Activated CD8-positive, alpha-beta T cell treated with anti-CD3 and anti-CD28 coated beads for 36 hours (primary cell): ENCODE measurements at places on chromosomes 4 and X. TPM values are rescaled to one million over a fixed set of nuclear protein-coding genes. Genes with fewer than 3 reads are reported as not detected.
A peak's percentile ranks its signal among the peaks of the same experiment; 100 is the strongest.

- no peak for DNase-seq
- no peak overlapping the region for H3K4me3 ChIP-seq
- no peaks in the 10 kb centered on the region for H3K27me3 ChIP-seq
- H3K4me1 ChIP-seq, result peaks cover 2% of the 10 kb centered on the region
These were observed 88.7 kb downstream of the PDLIM5 start for GRCh38 chr4:94540476-94540875.

DNA sequence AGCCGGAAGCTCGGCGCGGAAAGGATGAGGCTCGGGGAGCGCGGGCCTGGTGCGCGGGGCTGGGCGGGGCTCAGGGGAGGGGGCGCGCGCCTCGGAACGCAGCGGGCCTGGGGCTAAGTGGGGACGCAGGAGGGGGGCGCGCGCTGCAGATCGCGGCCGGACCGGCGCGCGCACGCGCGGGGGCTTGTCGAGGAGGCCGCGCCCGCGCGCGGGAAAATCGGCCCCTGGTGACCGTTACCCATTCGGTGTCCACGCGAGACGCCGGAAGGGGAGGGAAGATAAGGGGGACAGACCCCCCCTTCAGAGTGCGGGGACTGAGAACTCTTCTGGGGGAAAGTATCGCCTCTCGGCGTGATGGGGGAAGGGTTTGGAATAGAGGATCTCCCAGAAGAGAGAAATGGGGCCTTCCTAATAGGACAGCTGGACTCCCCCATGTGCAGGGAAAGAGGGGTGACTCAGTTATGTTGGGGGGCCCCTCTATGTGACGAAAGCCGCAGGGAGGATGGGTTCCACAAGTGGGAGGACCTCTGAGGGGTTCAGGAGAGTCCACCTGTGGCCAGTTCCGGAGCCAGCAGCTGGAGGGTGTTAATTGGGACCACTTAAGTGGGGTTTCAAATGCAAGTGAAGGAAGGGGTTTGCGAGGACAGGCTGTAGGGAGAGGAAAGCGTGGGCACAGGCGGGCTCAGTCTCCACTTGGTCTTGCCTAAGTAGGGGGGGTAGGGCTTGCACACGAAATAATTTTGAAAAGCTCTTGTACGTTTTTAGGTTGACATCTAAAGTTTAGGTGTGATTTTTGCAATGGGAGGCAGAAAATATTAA lies 584 bp downstream of the SUV39H1 start:
- H3K27me3 ChIP-seq, result no peaks in the 10 kb centered on the region
- DNase-seq, result peak; percentile 59
- H3K4me3 ChIP-seq, result peak overlapping the region; percentile 81
- H3K4me1 ChIP-seq, result peaks cover 26% of the 10 kb centered on the region
- peaks cover 18% of the 10 kb centered on the region for H3K36me3 ChIP-seq
- peak overlapping the region; percentile 92 for H3K27ac ChIP-seq

The TCEAL6 gene
- not detected for total RNA-seq

The ESX1 gene
- not detected for total RNA-seq

DNA sequence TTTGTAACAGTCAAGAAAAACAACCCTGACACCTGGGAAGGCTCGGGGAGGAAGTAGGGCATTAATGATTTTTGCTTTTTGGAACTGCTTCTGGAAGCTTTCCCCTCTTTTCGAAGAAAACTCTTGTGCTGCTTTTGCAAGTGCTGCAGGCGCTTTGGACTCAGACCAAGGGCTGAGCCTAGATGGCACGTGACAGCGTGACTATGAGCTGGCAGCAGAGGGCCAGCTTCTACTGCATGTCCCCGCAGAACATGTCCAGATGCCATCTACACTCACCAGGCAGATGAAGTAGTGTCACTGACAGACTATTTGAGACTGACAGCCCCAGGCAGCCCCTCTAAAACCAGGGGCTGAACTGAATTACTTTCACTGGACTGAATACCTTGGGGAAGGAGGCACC lies 6.2 kb downstream of the NR0B1 start:
- H3K36me3 ChIP-seq, result no peaks in the 10 kb centered on the region
- no peaks in the 10 kb centered on the region for H3K4me1 ChIP-seq
- peaks cover 10% of the 10 kb centered on the region for H3K27me3 ChIP-seq

- peaks cover 63% of the 10 kb centered on the region for H3K36me3 ChIP-seq
- no peaks in the 10 kb centered on the region for H3K27me3 ChIP-seq
- H3K4me1 ChIP-seq, result peaks cover 9% of the 10 kb centered on the region
- peak overlapping the region; percentile 4 for H3K27ac ChIP-seq
- no peak overlapping the region for H3K4me3 ChIP-seq
- no peak for DNase-seq
These were observed 94.1 kb upstream of the TLR2 start for GRCh38 chr4:153589703-153590595.

DNA sequence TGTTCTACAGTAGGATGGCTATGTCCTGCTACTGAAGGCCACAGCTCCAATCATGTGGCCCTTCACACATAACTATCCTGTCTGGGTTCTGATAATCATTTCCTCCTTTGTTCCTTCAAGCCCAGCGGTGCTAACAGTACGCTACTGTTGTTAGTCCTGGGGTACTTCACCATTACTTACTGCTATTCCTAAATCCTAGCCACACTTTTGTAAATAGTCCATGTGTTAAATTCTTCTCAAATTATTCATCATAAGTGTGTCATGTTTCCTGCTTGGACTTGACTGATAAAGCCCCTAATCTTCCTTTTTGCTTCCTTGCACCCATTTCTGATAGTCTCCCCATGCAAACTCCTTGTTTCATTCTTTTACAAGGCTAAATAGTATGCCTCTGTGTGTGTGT lies 332.6 kb downstream of the FGF13 start:
- DNase-seq, result no peak
- H3K36me3 ChIP-seq, result no peaks in the 10 kb centered on the region

- DNase-seq, result peak; percentile 61
- peak overlapping the region; percentile 3 for H3K27ac ChIP-seq
- H3K36me3 ChIP-seq, result no peaks in the 10 kb centered on the region
- no peak overlapping the region for H3K4me3 ChIP-seq
- peaks cover 29% of the 10 kb centered on the region for H3K27me3 ChIP-seq
- H3K4me1 ChIP-seq, result peaks cover 14% of the 10 kb centered on the region
These were observed 51.2 kb downstream of the ENPEP start for GRCh38 chr4:110527156-110527555.

The DDIT4L gene
- total RNA-seq, result 0.63 TPM
